Pulmonary artery endothelial cell (primary cell): ENCODE measurements at places on chromosomes 2 and 18. TPM values are rescaled to one million over a fixed set of nuclear protein-coding genes. Genes with fewer than 3 reads are reported as not detected.

The APCDD1 gene
- 0.04 and 0.20 TPM in 2 replicates for total RNA-seq

The RRM2 gene
- total RNA-seq = 58.2 and 88.6 TPM in 2 replicates

The CLEC4F gene
- total RNA-seq = not detected in 2 replicates

- DNase-seq = no peak
These were observed 13.8 kb downstream of the CTAGE1 start for GRCh38 chr18:22403950-22404349.

- no peak for DNase-seq
These were observed 40.3 kb upstream of the FBXO11 start for GRCh38 chr2:47946593-47946992.

- DNase-seq = no peak
These were observed 138.8 kb upstream of the CTAGE1 start for GRCh38 chr18:22556222-22557167.
